Stimulated activated naive CD4-positive, alpha-beta T cell (primary cell): ENCODE measurements at places on chromosomes 2 and 18.

DNA sequence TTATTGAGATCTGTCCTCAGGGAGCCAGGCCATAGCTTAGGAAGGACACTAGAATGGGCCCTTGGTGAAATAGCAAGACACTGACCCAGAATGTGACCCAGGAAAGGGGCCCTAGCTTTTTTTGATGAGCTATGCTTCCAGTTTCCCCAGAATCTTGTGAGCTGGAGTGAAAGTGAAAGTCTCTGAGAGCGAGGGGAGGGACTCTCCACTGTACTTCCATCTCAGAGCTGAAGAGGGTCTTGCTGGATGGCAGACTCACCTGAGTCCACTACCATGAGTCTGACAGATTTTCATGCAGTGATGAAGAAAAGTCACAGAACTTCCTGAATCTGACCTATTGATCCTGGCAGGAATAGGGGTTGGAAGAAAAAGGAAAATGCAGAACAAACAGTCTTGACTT, 3.1 kb downstream of the ARHGAP25 start:
- peak; percentile 14 for DNase-seq

DNA sequence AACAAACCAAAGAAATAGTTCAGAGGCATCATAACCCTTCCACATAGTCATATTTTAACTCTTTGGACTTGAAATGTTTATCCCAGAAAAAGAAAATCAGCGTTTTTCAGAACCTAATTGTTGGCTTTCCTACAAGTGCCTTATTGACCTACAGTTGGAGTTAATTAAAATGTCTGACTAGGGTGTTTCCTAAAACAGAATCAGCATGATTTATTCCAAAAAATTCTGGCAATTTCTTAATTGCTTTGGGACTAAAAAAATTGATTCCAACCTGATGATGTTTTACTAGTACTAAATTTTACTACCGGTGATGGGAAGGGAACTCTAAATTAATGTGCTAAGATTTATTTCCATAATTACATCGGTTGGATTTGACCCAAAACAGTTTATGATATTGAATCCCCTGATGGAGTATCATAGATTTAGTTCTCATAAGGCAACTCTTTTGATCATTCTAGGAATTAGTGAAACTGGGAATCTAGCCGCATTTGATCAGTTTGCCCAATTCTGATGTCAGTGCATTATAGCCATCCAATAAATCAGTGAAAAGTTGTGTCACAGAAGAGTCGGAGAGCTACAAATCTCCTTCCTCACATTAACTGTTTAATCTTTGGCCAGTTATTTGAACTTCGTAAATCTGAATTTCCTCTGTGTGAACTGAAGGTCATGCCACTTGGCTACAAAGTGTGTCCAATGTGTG, 134.3 kb upstream of the DSEL start:
- DNase-seq = no peak

DNA sequence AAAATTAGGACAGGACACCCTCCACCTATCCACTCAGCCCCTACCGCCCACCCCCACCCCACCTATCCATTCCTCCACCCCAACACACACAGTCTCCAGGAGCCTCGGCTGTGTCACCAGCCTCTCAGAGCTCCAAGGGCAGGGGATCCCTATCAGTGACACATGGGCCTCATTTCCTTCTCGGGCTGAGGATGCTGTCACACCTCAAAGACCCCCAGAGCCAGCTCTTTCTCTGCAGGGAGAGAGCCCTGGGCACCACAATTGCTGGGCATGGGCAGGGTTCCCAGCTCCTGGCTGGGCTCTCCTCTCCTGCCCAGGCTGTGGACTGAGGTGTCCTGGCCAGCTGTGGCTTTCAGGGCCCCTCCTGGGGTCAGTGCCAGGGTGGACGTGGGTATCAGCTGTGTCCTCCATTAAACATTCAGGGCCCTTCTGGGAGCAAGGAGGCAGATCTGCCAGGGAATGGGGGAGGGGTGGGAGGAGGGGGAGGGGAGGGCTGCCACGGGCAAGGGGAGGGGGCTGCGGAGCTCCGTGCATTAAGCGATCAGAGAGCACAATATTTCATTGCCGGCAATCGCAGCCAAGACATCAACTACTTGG, 14.3 kb upstream of the ECEL1 start:
- no peak for DNase-seq

DNA sequence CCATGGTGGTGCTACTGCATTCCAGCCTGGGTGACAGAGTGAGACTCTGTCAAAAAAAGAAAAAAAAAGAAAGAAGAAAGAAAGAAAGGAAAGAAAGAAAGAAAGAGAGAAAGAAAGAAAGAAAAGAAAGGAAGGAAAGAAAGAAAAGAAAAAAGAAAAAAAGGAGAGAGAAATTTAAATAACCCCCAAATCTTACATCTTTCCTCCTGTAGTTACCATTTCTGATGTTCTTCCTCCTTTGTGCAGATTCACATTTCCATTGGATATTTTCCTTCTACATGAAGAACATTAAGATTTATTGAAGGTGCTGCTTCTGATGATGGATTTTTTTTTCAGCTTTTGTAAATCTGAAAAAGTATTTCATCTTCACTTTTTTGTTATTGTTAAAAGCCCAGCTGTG, 97.4 kb upstream of the TGFA start:
- no peak for DNase-seq

DNA sequence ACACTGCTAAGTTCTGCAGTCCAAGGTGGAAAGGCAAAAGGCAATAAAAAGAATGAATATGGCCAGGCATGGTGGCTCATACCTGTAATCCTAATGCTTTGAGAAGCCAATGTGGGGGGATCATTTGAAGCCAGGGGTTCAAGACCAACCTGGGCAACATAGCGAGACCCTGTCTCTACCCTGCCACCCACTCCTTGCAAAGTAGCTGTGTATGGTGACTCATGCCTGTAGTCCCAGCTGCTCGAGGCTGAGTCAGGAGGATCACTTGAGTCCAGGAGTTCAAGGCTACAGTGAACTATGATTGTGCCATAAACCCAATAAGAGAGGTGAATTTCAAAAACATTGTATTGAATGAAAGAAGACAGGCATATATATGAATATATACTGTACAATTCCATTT, 2.4 kb downstream of the MYL12B start:
- no peak for DNase-seq

- DNase-seq = no peak
Observed at GRCh38 chr2:241412144-241412543, 56.1 kb downstream of the FARP2 start.

DNA sequence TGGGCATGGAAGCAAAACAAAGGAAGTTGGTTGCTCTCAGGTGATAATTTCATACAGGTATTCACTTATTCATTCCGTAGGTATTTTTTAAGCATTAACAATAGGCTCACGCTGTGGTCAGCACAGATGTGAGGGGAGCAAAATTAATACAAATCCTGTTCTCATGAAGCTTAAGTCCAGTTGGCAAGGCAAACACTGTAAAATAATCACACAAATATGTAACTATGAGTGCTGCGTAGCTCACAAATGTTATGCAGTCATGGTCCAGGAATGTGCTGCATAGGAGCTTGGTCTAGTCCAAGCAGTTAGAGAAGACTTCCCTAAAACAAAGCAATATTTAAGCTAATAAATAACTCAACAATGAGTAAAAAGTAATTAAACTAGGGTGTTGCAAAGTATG, 23.9 kb downstream of the SP5 start:
- no peak for DNase-seq

DNA sequence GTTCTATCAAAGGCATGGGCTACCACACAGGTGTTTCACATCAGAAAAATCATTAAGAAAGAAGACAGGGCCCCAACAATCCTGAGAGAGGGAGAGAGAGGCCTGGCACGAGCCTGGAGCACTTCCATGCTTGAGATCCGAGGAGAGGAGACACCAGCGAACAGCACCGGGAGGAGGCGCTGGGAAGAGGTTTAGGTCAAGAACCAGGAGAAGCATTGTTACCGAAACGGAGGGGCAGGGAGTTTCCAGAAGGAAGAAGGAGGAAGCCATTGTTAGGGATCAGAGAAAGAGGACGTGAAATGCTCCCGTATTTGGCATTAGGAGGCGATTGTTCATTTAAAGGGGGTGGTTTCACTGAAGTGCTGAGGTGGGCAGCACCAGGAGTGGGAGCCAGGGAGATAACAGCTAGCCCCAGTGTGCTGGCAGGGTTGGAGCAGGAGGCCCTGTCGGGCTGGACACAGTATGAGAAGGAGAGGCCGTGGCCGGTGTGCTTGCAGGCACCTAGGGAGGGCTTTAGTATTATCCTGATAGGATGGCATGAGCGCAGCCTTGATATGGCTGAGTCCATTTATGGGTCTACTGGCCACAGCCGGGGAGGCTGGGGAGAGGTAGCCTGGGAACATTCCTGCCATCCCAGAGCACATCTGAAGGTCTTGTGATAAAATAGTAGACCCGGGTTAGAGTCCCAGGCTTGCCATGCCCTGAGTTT, 244.9 kb downstream of the KLHL29 start:
- no peak for DNase-seq

DNA sequence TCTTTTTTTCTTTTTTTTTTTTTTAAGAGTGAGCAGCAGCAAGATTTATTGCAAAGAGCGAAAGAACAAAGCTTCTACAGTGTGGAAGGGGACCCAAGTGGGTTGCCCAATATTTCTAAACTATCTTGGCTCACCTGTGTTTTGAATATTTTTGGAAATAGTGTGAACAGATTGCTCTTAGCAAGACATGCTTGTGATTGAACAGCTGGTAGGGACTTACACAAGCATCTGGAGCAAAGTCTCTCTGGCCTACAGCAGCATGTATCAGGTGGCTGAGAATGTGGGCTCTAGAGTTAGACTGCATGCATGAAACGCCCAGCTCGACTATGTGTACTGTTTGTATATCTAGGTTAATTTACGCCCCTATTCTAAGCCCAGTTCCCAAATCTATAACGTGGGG, 40.3 kb upstream of the FBXO11 start:
- no peak for DNase-seq

DNA sequence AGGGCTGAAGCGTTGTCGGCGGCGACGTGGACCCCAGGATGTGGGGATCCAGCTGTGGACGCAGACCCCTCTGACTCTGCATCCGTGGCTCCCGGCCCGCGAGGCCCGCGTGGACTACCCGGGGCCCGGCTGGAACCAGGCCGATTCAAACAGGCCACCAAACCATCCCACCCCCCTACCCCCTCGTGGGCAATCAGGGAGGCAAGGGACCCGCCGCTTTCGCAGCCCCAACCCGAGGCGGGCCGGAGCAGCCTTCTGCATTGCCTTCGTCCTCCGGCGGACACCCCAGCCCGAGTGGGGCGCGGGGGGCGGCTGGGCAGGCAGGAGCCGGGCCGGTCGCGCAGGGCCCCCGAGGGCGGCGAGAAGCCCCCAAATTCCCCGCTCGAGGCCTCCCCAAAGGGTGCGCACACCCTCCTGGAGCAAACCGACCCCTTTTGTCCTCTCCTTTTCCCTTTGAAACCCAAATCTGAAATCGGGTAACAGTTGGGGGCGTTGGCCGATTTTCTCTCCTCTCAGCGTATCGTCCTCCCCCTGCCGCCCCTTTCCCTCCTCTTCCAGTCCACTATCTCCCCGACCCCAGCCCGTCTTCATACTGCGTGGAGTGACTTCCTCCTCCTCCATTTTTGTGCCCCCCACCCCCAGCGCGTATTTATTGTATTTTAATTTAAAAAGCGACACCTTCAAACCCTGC, 7.4 kb downstream of the SP9 start:
- peak; percentile 40 for DNase-seq

GRCh38 chr2:122191331-122191730, 435.9 kb downstream of the TSN start:
- DNase-seq = no peak

- DNase-seq = no peak
Observed at GRCh38 chr2:8121826-8122513, 559.9 kb upstream of the ID2 start.
